ENCODE measurements at places on chromosomes 7 and 10.

DNA sequence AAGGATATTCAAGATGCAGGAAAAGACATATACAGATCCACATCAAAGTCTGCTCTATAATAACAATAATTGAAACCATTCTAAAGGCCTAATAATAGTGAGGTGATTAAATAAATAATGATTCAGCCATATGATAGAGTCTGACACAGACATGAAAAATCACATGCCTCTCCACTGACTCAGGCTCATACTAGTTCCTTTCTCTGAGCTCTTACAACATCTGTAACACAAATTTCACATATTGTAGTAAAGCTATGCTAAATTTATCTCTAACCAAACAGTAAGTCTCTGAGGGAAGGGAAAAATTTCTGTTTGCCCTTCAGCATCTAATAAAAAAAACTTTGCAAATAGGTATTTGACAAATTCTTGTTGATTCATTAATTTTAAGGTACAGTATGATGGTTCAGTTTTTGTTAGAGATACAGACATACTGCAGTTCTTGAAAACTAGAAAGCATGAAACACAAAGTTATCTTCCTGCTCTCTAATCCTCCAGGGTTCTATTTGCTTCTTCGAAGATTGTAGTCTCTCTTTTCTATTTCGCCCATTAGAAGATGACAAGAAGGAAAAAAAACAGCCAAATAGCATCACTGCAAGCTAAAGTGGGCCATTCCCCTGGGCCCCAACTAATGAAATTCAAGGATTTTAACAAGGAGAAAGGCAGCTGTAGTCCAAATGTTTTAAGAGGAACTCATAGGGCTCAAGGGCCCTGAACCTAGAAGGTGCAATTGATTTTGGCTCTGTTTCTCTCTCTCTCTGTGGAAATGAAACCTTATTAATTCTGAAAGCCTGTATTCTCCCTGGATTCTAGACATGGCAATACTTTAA is 53.9 kb downstream of the CUBN start:
- DNase-seq = no peak

- no peak for DNase-seq
These were observed 82.1 kb upstream of the HPS1 start for GRCh38 chr10:98528805-98529183.

GRCh38 chr10:99976886-99977665 is 32.7 kb downstream of the DNMBP start:
- no peak for DNase-seq

DNA sequence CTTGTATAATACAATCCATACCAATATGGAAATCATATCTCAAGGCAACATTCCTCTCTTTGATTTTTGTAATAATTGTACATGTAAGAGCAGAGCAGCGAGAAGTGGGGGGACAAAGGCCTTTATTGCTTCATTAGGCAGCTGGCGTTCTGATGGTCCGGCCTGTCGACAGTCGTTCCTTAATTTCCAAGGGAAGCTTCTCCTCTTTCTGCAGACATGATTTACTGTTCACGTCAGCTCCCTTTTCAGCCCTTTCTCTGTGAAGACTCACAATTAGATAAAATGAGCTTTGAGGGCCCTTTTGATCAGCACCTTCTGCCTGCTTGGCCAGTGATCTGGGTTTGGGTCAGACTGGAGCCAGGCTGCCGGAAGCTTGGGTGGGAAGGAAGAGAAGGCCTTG is 65.6 kb upstream of the CTBP2 start:
- DNase-seq = no peak

- DNase-seq = no peak
These were observed 61.8 kb upstream of the DOCK1 start for GRCh38 chr10:126843299-126843934.

- DNase-seq = no peak
These were observed 103.7 kb downstream of the CXCL12 start for GRCh38 chr10:44281089-44281613.

- DNase-seq = no peak
These were observed 128.6 kb upstream of the THSD7A start for GRCh38 chr7:11960621-11961020.

DNA sequence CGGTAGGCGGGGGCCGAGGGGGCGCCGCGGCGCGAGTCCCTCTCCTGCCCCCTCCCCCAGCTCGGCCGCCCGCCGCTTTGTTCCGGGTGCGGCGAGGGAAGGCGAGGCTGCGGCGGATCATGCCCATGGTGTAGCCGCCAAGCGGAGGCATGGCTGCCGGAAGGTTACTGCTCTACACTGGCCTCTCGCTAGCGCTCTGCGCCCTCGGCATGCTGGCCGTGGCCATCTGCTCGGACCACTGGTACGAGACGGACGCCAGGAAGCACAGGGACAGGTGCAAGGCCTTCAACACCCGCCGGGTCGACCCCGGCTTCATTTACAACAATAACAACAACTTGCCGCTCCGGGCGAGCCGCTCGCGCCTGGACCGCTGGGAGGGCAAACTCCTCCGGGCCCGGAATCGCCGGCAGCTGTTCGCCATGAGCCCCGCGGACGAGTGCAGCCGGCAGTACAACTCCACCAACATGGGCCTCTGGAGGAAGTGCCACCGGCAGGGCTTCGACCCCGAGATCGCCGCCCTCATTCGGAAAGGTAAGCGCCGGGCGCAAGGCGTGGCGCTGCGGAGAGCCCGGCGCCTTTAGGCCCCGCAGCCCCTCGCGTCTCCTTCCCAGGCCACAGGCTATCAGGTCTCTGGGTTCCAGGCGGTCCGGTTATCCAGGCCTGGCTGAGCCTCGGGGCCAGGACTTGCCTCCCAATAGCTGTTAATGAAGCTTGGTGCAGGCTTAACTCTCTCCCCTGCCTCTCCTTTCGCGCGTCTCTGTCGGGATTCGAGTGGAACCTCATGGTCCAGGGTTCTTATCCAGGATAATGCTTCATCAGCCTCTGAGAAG is 513 bp downstream of the TMEM178B start:
- no peak for DNase-seq

DNA sequence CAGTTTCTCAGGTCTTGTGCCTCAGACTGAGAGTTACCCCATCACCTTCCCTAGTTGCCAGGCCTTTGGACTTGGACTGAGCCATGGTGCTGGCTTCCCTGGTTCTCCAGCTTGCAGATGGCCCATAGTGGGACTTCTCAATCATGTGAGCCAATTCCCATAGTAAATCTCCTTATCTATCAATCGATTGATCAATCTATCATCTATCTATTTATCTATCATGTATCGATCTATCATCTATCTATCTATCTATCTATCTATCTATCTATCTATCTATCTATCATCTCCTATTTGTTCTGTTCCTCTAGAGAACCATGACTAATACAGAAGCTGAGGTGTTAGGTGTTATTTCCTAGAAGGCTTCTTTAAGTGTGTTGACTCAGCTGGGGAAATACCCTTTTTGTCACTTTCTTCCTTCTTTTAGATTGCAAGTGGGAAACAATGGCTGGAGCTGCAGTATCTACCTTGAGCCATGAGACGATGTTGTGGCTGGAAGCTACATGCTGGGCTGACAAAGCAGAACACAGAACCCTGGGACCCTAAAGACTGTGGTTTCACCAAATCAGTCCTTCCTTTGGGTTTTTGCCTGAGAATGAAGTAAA is 234.7 kb upstream of the GLI3 start:
- DNase-seq = no peak

All from activated naive CD4-positive, alpha-beta T cell treated with anti-CD3 and anti-CD28 coated beads, Interleukin-2, amount 50 U/mL, for 16 hours (primary cell).